ENCODE measurements at places on chromosomes 16 and 17.

DNA sequence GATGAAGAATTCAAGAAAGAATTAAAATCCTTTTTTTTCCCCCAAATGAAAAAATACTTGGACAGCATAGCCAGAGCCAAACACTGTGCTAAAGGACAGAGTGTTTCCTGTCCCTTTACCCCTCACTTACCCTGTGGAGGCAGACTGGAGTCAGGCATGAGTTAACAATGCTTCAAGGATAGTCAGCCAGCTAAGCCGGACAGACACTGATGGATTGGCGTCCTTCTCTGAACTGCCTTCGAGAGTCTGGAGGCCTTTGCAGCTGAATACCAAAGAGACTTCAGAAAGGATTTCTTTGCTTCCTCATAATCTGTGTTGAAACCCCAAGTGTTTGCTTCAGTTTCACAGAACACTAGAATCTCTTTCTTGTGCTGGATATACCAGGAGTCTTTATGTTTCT lies 4.6 kb downstream of the METTL9 start:
- DNase-seq: no peak

GRCh38 chr17:44914698-44915271 lies 515 bp downstream of the GFAP start:
- no peak for DNase-seq

DNA sequence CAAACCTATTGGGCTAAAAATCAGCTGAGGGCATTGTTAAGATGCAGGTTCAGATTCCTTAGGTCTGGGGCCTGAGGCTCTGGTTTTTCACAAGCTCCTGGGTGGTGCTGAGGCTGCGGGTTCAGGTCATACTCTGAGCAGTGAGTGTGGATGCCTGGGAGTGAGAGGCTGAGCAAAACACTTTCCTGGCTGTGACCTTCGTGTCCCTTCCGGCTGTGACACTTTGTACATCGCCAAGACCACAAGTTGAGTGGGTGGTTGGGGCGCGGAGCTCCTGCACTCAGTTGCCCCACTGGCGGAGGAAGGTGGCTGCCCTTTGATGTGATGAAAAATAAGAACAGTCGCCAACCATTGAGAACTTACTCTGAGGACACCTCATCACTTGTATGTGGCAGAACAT lies 24.8 kb downstream of the CCR7 start:
- DNase-seq: no peak

DNA sequence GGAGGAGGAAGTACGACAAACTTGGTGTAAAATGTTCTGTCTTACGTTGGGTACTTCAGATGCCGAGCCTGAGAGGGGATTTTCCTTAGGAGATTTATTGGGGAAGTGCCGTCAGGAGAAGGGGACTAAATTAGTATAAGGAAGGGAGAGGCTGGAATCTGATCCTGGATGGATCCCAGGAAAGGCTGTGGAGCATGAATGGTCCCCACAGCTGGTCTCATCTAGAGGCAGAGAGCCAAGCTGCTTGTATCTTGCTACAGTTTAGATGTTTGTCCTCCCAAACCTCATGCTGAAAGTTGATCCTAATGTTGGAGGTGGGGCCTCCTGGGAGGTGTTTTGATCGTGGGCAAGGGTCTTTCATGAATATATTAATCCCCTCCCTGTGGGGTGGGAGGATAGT lies 798.4 kb upstream of the EEF2KMT start:
- no peak for DNase-seq

DNA sequence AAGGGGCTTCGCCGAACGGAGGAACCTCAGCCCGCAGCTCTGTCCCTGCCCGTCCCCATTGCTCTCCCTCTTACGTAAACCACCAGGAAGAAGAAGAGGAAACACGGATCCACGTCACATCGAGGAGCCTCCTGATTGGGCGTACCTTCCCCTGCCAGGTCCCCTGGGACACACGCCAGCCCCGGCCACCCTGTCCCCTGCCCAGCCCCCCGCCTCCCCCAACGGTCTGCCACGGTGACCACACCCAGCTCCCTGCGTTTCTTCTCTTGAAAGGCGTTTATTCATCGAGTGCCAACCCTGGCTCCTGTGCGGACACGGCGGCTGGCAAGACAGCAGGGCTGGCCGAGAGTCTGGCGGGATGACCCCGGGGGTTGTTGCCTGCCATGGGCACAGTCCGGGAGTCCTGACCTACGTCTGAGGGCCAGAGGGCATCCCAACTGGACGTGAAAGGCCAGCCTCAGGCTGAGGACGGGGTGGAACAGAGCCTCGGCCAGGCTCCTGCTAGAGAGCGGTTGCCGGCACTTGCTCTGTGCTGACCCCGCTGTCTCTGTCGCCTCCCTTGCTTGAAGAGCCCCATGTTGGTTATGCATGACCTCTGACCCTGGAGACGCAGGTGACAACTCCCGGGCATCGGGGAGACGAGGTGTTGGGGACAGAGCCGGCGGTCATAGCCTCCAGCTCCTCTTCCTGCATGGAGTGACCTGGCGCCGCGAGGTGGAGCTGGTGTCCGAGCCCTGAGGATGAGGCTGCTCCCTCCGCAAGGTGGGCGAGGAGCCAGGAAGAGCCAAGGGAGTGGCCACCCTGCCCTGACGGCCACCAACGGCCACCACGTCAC lies 40.5 kb upstream of the ACSF3 start:
- no peak for DNase-seq

GRCh38 chr16:59510008-59510424 lies 775.9 kb upstream of the GOT2 start:
- no peak for DNase-seq

DNA sequence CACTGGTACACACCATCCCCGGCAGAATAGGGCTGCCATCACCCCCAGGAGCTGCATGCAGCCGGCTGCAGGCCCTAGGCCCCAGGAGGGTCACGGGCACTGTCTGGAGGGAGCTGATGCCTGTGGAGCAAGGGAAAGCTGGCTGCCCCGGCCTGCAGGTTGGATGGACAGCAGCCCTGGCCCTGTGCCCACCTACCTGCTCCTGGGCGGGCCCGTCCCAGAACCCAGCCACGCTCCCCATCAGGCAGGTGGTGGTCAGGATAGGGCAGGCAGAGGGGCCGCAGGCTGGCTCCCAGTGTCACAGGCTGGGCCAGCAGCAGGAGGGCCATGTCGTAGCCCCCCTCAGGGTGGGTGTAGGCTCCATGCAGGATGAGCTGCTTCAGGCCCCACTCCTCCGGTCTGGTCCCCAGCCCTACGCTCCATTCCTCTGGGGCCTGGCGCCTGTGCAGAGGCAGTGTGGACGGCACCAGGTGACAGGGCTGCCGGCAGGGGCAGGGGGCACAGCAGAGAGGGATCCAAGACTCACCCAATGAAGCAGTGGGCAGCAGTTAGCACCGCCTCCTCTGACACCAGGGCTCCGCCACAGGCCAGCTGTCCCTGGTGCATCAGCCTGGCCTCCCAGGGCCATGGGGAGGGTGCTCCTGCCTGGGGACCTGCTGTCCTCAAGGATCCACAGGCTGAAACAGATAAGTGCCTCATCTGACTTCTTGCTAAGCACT lies 4.0 kb downstream of the PRSS53 start:
- no peak for DNase-seq

- DNase-seq: peak; percentile 55
These were observed 143.7 kb upstream of the RCVRN start for GRCh38 chr17:10048629-10049350.

DNA sequence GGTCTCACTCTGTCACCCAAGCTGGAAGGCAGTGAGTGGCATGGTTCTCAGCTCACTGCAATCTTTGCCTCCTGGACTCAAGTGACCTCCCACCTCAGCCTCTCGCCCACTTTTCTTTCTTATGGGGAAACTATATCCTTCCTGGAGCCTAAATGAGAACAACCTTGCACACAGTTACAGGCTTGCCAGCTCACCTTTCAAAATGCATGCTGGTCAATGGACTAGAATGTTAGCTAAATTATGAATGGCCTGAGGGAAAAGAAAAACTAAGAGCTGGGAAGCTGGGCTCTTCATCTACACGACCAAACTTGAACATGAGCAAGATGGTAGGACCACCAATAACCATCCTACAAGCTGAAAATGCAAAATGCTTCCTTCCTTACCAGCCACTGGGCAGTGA lies 10.6 kb upstream of the LHX1 start:
- no peak for DNase-seq

- DNase-seq: no peak
These were observed 273.1 kb upstream of the CCL2 start for GRCh38 chr17:33981711-33982601.

GRCh38 chr16:54098247-54098646 lies 188.3 kb downstream of the IRX3 start:
- no peak for DNase-seq

GRCh38 chr16:49350265-49351095 lies 23.1 kb upstream of the C16orf78 start:
- peak; percentile 55 for DNase-seq

All from dorsolateral prefrontal cortex (tissue), 122 donors.